ENCODE measurements at places on chromosomes 16 and 17.

- DNase-seq, result no peak
Measured at GRCh38 chr16:82317411-82318167, 147.6 kb upstream of the MPHOSPH6 start.

DNA sequence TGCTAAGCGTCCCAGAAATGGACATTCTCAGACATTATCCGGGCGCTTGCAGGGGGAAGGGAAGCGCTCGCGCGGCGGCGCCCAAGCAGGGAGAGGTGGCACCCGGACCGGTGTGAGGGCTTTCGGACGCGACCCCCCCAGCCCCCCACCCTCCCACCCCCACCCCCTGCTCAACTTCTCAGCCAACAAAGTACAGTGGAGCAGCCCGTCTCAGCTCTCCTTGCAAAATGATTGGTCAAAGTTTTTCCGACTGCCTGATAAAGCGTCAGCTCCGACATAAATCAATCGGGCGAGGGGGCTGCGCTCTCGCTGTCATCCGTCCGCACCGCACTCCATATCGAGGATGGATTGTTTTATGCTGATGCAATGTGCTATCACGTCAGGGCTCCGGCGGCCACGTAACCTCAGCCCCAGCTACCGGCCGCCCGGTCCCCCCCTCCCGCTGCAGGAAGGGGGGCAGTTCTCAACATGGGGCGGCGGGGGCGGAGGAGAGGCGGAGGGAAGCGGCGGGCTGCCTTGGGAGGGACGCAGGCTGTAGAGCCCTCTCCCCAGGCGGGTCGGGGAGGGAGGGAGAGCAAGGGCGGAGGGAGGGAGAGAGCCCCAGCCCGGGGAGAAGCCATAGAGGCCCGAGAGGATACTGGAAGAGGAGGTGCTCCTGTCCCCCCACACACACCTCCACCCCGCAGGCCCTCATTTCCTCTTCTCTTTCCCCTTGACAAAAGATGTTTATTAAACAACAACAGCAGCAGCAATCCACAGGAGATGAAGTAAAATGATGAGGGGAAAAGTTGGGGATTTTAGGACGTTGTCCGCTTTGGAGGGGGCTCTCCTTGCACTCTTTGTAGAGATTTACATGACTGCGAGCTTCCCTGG lies at the start of gene HOXB9:
Gene HOXB9 (minus strand): TSS at position 114 of the 873 bp plus-strand sequence. CDS start 89 bp downstream, at position 25.
- DNase-seq, result no peak

GRCh38 chr16:1028056-1028455 lies 44.5 kb upstream of the SSTR5 start:
- DNase-seq, result no peak

DNA sequence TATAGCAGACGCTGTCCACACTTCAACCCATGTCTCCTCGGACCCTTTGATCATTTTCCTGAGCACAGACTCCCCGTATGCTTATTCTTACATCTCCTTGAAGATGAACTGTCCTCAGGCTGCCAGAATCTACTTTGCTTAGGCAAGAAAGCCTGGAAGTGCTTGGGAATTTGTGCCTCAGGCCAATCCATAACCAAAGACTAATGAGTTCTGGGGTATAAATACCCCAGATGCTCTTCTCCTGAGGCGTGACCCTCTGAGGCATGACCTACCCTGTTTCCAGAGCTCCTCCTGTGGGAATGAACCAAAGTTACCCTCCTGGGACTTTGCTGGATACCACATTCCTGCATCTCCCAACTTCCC lies 10.1 kb upstream of the TEKT3 start:
- no peak for DNase-seq

- peak; percentile 61 for DNase-seq
Measured at GRCh38 chr17:2837147-2837561, 40.9 kb downstream of the RAP1GAP2 start.

DNA sequence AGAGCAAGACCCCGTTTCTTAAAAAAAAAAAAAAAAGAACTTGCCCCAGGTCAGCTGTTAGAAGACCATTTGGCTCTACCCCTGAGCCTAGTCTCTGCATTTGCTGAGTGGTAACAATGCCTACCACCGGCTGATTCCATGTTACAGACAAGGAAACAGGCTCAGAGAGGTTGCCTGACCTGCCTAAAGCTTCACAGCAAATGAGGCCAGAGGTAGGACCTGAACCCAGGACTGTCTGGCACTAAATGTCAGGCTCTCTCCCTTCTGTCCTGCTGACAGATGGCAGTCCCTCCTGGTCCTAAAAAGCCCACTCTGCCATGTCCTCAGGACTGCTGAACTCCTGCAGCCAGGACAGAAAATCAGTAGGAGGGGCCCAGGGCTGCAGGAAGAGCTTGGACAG lies 5.8 kb downstream of the STX1B start:
- DNase-seq, result no peak

DNA sequence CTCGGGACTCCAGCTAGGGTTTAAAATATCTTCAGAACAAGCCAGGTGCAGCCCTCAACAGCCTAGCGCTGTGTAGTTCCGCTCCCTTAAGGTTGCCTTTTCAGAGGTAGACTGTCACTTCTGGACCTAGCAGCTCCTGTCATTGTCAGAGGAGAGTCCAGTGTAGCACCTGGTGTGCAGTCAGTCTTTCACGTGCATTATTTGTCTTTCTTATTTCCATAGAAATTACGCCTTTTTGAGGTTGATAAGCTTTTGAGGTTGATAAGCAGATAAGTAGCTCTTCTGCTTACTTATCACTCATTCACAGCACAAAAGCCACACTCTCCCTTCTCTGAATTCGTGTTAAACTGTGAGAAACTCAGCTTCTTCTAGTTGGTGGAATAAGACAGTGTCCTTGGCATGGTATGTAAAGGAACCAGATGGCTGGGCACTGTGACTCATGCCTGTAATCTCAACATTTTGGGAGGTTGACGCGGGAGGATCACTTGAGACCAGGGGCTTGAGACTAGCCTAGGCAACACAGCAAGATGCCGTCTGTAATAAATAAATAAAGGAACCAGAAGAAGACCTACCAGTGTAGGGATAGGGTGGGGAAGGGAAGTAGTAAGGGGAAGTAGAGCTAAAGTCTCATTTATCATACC lies 10.2 kb downstream of the EEF2K start:
- no peak for DNase-seq

GRCh38 chr16:57797216-57797525 lies 5.1 kb downstream of the KIFC3 start:
- DNase-seq, result no peak

GRCh38 chr17:43917348-43918025 lies 10.2 kb upstream of the MPP2 start:
- DNase-seq, result peak; percentile 57

- DNase-seq, result no peak
Measured at GRCh38 chr17:7511108-7511507, 26.9 kb downstream of the POLR2A start.

- no peak for DNase-seq
Measured at GRCh38 chr16:30121741-30122571, 1.1 kb downstream of the MAPK3 start.

GRCh38 chr16:5580296-5580695 lies 482.7 kb upstream of the EEF2KMT start:
- DNase-seq, result no peak

GRCh38 chr17:7177954-7178477 lies 1.2 kb downstream of the ASGR1 start:
- no peak for DNase-seq

GRCh38 chr17:70355185-70355584 lies 185.9 kb downstream of the KCNJ2 start:
- no peak for DNase-seq

DNA sequence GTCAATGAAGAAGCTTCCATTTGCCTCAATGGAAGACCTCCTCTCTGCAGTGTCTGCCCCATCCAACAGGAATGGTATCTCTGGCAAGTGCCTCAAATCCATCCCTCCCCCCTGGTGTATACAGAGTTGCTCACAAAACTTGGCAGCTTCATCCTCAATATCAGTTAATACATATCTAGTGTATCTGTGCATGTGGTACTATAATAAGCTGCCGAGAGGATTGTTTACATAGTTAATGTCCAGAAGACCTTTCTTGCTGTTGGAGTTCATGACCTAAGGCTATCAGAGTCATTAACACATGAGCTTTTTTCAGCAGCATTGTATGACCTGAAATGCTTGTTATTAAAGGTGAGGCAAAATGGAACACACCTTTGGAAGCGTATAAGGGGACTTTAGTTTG lies 14.0 kb upstream of the RASL10B start:
- no peak for DNase-seq

GRCh38 chr17:65022751-65023700 lies 33.5 kb downstream of the GNA13 start:
- no peak for DNase-seq

GRCh38 chr17:69093995-69094394 lies 33.3 kb upstream of the ABCA9 start:
- no peak for DNase-seq

DNA sequence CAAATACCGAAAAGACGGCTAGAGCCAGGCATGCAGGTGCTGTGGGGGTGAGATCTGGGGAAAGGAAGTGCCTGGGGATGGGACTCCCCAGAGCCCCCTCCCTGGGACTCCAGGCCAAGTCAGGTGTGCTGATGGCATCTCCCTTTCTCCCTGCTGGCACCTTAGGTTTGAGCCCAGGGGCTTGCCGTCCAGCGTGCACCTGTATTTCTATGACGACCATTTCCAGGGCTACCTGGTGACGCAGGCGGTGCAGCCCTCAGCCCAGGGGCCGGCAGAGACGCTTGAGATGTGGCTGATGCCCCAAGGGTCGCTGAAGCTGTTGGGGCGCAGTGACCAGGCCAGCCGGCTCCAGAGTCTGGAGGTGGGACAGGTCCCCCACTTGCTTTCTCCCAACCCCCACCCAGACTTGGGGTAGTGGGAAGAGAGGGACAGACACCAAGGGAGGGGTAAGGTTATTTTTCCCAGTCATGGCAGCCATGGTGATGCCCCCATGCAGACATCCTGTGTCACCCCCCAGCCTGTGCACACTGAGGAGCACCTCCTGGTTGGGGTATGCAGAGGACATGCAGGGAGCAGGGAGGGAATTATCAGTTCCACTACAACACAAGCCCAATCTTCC lies 11.1 kb downstream of the XYLT2 start:
- DNase-seq, result no peak

DNA sequence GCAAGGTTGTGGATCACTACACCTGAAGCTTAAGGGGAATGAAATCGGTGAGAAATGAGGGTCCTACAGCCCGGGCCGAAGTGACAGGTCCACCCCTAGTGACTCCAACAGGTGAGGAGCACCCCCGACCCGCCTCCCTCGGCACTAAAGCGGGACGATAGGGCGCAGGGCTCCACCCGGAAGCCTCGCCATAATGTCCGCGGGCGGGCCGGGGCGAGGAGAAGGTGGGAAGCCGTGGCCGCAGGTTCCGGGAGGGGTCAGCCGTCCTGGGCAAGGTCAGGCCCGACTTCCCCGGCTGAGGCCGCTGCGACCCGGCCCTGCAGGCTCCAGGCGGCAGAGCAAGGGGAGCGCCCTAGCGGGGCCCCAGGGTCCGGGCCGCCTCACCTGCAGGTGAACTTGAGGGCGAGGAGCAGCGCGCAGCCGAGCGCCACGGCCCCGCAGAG lies 543 bp downstream of the TXNDC11 start:
- peak; percentile 62 for DNase-seq

DNA sequence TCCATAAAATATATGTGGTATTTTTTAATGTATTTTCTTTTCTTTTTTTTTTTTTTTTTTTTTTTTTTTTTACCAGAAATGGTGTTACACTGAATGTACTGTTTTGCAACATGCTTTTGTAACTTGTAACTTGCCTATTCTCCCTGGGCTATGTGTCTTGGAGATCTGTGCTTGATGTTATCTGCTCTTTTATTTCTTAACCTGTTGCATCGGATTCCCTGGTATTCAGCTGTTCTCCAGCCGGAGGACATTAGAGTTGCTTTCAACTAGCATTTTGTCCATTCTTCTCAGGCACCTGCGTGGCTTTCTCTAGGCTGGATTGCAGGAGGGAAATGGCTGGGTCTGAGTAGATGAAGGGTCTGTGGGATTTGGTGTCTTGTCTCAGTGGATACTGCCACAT lies 47.4 kb downstream of the KATNIP start:
- no peak for DNase-seq

DNA sequence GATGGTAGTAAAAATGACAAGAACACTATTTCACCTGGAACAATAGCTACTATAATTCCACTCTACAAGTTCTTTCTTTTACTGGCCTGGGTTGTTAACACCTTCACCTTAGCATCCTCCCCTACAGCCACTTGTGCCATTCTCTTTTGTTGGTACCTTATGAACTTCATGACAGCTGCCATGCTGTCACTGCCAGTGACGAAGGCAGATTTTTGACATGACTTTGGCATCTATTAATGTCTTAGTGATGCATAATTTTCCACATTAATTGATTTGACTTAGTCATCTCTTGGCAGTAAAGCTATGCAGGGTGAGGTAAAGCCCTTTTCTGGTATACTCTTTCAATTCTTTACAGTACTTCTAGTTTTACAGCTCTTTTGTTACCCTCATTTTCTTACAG lies 207.9 kb downstream of the TANC2 start:
- DNase-seq, result no peak

GRCh38 chr17:32479074-32479617 lies 7.6 kb upstream of the CDK5R1 start:
- no peak for DNase-seq

Measured in CD4-positive, alpha-beta memory T cell (primary cell).